Activated CD8-positive, alpha-beta T cell treated with anti-CD3 and anti-CD28 coated beads for 36 hours (primary cell): ENCODE measurements at places on chromosomes 16 and 17. TPM values are rescaled to one million over a fixed set of nuclear protein-coding genes. Genes with fewer than 3 reads are reported as not detected.
A peak's percentile ranks its signal among the peaks of the same experiment; 100 is the strongest.

DNA sequence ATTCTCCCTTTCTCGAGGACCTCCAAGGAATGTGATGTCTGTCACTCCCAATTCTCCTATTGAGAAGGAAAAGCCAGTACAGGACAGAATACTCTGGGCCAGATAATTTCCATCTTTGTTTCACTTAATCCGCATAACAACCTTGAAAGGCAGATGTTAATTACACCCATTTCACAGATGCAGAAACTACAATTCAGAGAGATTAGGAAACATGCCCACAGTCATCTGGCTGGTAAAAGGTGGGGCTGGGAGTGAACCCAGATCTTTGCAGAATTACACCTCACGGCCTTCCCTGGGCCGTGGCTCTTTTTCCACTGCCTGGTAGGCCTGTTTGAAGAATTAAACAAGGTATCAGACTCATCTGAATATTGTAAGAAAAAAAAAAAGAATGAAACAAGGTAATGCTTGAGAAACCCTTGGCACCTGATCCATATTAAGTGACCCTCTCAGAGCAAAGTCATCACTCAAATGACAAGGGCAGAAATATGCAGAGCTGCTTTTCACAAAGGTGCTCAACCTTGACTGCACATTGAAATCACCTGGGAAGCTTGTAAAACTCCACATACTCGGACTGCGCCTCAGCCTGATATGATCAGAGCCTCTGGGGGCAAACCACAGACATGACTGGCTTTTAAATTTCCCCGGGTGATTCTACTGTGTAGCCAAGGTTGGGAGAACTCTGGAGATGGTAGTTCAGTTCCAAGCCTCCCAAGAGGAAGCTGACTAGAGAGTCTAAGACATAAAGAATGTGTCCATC lies 16.6 kb upstream of the G6PC1 start:
- H3K27me3 ChIP-seq, result peaks cover 3% of the 10 kb centered on the region
- H3K27ac ChIP-seq, result no peak overlapping the region
- no peaks in the 10 kb centered on the region for H3K36me3 ChIP-seq
- no peaks in the 10 kb centered on the region for H3K4me1 ChIP-seq

- no peaks in the 10 kb centered on the region for H3K27me3 ChIP-seq
- DNase-seq, result no peak
- no peaks in the 10 kb centered on the region for H3K36me3 ChIP-seq
- H3K27ac ChIP-seq, result no peak overlapping the region
- H3K4me3 ChIP-seq, result no peak overlapping the region
Measured at GRCh38 chr16:19744670-19745069, 26.6 kb downstream of the IQCK start.

DNA sequence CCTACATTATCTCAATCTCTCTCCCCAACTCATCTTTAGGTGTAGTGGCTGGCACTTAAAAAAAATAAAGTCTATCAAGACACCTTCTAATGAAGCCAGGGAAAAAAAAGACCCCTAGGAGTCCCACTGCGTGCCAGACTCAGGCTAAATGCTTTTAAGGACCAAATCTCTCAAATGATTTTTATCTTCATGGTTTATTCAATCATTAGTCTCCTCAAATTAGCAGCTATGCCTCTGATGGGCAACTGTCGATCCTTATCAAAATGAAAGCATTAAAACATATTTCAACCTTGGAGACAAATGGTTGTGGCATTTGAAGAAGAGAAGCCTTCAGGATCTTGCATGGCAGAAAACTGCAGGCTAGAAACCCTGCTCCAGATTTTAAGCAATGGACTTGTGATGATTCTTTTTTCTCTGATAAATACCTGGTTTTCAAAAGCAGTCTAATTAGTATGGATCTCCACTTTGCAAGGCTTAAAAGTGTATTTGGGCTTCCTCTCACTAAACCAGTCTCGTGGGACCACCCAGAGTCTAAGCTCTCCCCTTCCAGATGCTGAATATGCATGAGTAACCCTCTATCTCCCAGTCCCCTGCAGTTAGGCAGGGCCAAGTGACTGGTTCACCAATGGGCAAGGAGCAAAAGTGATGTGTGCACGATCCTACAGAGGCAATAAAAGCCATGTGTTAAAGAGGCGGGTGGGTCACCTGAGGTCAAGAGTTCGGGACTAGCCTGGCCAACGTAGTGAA lies 14.9 kb downstream of the ITPRIPL2 start:
- no peaks in the 10 kb centered on the region for H3K36me3 ChIP-seq
- H3K4me1 ChIP-seq, result peaks cover 32% of the 10 kb centered on the region
- no peak for DNase-seq
- H3K4me3 ChIP-seq, result no peak overlapping the region
- no peak overlapping the region for H3K27ac ChIP-seq
- peaks cover 8% of the 10 kb centered on the region for H3K27me3 ChIP-seq

DNA sequence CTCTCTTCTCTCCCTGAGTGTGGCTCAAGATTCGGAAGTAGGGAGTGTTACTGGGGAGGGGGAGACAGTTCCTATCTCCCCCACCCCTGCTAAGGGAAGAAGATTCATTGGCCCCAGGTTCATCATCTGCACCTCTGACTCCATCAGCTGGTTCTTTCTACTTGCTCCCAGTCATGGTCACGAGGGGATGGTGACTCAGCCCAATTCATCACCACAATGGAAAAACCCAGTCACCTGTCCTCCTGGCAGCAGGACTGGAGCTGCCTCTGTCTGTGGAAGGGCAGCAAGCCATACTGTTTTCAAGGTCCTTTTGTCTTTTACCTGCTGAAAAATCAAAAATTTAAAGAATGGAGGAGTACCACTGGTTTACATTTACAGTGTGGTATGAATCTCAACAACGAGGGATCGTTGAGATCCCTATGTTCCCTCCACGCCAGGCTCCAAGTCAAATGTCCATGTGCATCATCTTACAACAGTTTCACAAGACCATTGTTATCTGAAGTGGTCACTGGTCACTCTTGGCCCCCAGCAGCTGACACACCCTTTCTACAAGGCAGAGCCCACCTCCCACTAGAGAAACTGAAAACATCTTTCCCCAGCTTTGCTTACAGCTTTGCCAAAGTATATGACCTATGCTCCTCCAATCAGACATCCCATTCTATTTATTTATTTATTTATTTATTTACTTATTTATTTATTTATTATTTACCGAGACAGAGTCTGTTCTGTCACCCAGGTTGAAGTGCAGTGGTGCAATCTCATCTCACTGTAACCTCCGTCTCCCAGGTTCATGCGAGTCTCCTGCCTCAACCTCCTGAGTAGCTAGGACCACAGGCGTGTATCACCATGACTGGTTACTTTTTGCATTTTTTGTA lies 40.4 kb upstream of the NDRG4 start:
- H3K27me3 ChIP-seq, result peaks cover 15% of the 10 kb centered on the region
- no peak overlapping the region for H3K4me3 ChIP-seq
- DNase-seq, result peak; percentile 87
- peaks cover 8% of the 10 kb centered on the region for H3K4me1 ChIP-seq
- no peak overlapping the region for H3K27ac ChIP-seq

ACAP1 gene
- total RNA-seq, result 309 TPM

C17orf50 gene
- not detected for total RNA-seq
